SJSA1 (cell line): ENCODE measurements at places on chromosomes 12 and 14. TPM values are rescaled to one million over a fixed set of nuclear protein-coding genes. Genes with fewer than 3 reads are reported as not detected.

GRCh38 chr14:19947413-19948090, 16.8 kb downstream of the OR4K1 start:
- no peak for DNase-seq

- DNase-seq = no peak
Observed at GRCh38 chr12:659090-659683, 4.1 kb downstream of the NINJ2 start.

DNA sequence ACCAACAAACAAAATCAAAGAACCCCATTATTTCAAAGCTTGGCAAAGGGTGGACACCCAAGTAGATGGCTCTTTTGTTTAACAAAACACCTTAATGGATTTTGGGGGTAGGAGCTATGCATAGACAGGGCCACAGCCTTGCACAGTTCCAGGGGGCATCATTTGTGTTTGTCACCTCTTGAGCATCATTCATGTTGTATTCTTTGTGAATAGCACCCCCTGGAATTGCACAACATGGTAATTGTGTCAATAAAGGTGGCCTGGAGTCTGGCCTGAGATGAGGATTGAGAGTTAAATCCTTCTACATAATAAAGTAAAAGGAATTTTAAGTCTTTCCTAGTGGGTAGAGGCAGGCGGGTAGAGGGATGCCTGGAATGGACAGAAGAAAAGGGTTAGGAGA, 3.3 kb upstream of the FRS2 start:
- DNase-seq = no peak

DNA sequence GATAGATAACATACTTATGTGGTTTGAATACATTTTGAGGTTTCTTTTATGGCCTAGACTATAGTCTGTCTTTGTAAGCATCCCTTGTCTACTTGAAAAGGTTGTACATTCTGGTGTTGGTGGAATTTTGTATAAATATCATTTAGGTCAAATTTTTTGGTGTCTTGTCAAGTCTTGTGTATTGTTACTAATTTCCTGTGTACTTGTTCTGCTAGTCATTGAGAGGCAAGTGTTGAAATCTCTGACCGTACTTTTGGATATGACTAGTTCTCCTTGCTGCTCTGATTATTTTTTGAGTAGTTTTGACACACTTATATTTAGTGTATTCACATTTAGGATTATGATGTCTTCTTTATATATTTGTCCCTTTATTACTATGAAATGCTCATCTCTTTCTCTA, 219.6 kb downstream of the CCDC91 start:
- no peak for DNase-seq

- no peak for DNase-seq
Observed at GRCh38 chr14:54664961-54665360, 98.0 kb downstream of the SAMD4A start.

DNA sequence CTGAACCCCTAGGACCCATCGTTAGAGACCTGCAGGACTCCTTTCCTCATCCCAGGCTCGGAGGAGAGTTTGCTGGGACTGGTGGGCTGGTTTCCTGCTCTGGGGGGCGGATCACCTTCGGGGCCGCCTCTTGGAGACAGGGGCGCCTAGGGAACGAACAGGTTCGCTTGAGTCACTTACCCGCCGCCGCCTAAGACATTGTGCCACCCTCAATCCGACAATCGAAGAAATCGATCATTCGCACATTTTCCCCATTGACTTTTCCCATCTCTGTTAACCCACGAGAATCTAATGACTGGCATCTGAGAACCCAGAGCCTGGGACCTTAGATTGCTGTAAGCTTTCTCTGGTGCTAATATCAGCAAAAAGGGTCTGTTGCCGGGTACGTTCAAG, 322 bp downstream of the SLC39A9 start:
- DNase-seq = no peak

GRCh38 chr14:51573607-51574006, 78.1 kb upstream of the FRMD6 start:
- no peak for DNase-seq

Gene CCND2
- total RNA-seq = 0.06 and 0.08 TPM in 2 replicates

Gene C12orf50
- not detected in 2 replicates for total RNA-seq
